Activated CD8-positive, alpha-beta memory T cell treated with anti-CD3 and anti-CD28 coated beads for 1 hour (primary cell): ENCODE measurements at places on chromosomes 2 and 18.

GRCh38 chr2:211930331-211930730 lies 608.3 kb downstream of the ERBB4 start:
- DNase-seq, result no peak

DNA sequence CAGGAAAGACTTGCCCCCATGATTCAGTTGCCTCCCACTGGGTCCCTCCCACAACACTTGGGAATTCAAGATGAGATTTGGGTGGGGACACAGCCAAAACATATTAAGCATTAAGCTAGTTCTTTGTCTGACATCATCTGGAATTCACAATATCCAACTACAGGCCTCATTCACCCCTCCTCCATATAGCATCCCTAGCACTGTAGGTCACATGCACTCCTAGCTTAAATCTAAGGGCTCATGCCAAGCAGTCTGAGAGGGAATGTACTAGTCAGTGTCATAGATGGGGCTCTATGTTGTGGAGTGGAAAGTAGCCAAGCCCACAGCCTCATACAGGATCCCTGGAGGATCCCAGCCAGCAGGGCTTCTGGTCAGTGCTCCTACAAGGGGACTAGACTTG lies 92.1 kb downstream of the IRS1 start:
- no peak for DNase-seq

DNA sequence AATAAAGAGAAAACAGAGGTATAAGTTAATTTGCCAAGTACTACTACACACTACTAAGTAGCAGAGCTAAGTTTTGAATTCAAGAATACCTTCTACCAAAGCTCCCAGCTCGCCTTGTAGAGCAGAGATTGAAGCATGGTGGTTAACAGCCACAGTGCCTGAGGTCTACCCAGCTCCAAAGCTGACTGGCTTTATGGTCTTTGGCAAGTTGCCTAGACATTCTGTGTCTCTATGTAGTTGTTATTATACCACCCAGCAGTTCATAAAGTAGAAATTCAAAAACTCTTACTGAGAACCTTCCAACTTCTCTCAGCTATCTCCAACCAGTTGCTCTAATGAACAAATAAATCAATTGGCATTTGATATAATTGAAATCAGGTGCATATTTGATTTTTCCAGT lies 87.8 kb downstream of the PDE11A start:
- no peak for DNase-seq

GRCh38 chr2:118812552-118812951 lies 34.9 kb downstream of the EN1 start:
- DNase-seq, result no peak

- DNase-seq, result no peak
Measured at GRCh38 chr2:203878063-203878462, 10.5 kb downstream of the CTLA4 start.

GRCh38 chr18:12960853-12961397 lies 13.1 kb downstream of the SEH1L start:
- no peak for DNase-seq

DNA sequence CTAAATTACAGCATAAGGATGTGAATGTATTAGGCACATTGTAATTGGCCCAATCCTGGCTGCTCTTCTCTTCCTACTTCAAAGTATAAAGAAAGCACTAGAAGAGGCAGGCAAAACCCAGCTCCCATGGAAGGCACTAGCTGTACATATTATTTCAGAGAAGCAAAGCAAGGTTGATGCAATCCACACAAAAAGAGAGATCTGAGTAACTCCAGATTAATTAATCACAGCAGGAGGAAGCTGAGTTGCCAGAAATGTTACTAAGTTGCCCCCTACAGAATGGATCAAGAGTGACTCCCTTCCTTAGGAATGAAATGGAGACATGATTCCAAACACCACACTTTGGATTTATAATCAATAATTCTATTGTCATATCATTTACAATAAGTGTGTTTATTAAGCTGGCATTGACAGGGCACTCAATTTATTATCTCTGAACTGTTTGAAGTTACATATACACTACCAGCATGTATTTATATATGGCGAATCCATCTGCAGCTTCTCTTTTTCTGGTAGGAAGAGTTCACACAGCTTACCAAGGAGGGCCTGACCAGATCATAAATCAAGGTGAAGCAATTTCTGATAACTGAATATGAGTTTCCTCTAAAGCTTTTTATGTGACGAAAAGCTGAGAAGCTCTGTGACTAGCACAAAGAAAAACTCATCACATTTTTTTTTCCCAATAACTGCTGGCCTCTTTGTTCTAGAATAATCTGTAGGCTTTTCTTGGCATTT lies 393.1 kb upstream of the LYPD1 start:
- no peak for DNase-seq

DNA sequence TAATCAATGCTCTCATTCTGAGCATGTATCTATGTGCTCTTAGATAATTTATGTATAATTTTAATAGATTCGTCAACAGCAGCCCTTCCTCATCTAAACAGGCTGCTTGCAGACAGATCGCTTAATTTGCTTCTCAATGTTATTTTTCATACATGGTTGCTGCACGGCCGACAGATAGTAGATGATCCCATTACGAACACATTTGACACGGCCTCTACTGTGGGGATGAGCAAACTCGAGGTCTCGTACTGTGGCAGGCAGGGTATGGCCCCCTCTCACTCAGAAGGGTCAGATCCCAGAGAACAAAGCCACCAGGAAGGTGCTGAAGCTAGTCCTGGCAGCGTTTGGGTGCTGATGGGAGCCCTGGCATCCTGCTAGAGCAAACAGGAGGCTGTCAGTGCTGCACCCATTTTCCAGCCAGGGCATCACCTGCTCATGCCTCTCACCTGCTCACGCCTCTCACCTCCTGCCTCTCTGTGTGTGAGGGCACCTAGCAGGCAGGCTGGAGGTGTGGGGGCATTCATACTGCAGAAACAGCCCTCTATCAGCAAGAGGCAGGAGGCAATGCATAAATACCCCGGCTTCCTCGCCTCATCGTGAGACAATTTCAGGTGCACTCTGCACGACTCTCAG lies 80.0 kb downstream of the KLHL29 start:
- no peak for DNase-seq

- DNase-seq, result no peak
Measured at GRCh38 chr2:71647356-71647755, 194.0 kb downstream of the DYSF start.
